NCI-H1048 (cell line): ENCODE measurements at places on chromosomes 16 and 17.

DNA sequence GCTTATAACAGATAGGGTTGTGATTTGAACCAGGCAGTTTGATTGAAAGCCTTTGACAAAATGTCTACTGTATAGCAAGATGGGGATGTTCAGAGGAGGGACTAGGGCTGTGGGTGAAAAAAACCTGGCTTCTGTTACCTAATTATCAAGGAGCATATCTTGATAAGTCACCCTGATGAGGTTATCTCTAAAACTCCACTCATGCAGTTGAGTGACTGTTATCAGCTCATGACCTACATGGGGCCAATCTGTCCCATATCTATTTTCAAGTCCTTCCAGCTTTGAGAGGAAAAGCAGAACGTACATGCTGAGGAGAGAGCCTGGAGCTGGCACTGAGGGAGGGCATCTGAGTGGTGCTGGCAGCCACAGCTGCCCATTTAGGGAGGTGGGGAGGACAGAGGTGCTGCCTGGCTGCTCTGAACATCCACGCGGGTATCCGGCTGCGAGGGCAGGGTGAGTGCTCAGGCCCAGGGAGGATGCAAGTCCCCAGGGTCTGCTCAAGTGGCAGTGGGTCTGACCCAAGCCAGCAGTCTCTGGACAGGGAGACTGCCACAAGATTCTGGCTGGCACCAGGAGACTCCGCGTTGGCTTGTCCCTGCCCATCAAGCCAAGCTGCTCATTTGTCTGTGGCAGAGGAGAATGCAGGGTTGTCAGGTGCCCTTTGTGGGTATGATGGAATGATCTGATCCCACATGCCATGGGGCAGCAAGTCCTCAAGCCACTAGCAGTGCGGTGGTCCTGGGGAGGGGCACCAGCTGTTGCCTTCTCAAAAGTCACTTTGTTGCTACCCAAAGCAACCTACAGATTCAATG is 29.2 kb downstream of the ATPAF2 start:
- no peak for DNase-seq

GRCh38 chr16:23955088-23955487 is 119.3 kb downstream of the PRKCB start:
- no peak for DNase-seq

GRCh38 chr16:68470461-68471150 is 22.3 kb upstream of the SMPD3 start:
- no peak for DNase-seq

DNA sequence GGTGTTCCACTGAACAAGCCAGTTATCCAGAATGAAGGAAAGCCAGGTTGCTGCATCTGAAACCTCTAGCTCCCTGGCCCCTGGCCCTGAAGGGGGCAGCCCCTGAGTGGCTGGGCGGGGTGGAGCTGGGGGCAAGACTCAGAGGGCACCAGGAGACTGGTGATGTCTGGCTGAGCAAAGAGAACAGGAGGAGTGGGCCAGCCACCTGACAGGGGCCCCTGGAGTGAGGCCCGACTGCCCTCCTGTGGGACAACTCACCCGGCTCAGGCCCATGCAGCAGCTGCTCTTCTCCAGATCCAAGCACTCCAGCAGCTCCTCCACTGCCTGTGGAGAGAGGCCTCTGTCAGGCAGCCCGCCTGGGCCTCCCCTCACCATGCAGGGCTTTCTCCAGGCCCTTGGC is 60.4 kb downstream of the PIPOX start:
- no peak for DNase-seq

DNA sequence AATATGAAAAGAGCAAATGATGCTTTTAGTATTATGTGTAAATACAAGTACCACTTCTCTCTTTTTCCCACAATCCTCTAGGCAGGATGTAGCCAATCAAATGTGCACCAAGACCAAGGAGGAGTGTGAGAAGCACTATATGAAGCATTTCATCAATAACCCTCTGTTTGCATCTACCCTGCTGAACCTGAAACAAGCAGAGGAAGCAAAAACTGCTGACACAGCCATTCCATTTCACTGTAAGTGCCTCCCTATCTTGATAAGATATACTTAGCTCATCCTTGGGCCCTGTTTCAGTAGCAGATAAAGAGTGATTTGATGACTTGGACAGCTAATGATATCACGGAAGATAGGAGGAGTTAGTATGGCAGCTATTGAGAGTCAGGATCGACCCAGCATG is 33.7 kb downstream of the TADA2A start:
- no peak for DNase-seq
